ENCODE measurements at places on chromosomes 2 and 18.

DNA sequence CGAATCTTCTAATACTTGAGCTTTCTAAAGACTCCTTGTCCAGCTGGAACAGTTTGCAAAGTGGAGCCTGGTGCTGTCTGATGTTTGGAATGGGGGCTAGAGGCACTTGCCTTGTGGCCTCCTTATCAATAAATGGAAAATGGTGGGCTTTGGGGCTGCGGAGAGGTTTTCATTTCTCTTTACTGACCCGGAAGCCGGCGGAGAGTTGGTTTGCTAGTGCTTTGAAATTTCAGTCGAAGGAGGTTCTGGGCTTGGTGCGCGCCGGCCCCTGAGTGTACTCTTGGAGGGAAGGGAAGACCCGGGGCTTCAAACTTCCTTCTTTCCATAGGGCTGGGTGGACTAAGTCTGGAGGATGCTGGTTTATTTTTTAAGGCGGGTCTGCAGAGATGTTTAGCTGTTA is 714 bp downstream of the RPIA start:
- DNase-seq = no peak

- DNase-seq = no peak
Measured at GRCh38 chr18:23861805-23862470, 152.6 kb upstream of the TTC39C start.

GRCh38 chr2:205685314-205686055 is 3.2 kb downstream of the NRP2 start:
- DNase-seq = no peak

GRCh38 chr2:20400306-20400705 is 46.6 kb upstream of the RHOB start:
- no peak for DNase-seq

- DNase-seq = no peak
Measured at GRCh38 chr2:80092474-80092873, 212.1 kb downstream of the LRRTM1 start.

DNA sequence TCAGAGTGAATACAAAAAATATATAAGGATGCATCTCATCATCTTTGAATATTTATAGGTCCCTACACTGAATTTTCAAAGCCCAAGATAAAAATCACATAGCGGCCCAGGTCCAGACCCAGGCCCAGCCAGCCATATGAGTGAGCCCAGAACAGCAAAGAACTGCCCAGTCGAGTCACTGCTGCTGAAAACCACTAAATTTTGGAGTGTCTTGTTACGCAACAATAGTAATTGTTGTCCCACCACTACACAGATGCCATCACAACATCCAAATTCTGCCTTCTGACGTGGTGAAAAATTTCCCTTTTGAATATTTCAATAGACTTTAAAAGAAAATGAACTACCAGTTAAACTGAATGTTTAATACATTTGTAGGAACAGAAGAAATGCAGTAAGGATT is 5.7 kb downstream of the C18orf32 start:
- DNase-seq = no peak

DNA sequence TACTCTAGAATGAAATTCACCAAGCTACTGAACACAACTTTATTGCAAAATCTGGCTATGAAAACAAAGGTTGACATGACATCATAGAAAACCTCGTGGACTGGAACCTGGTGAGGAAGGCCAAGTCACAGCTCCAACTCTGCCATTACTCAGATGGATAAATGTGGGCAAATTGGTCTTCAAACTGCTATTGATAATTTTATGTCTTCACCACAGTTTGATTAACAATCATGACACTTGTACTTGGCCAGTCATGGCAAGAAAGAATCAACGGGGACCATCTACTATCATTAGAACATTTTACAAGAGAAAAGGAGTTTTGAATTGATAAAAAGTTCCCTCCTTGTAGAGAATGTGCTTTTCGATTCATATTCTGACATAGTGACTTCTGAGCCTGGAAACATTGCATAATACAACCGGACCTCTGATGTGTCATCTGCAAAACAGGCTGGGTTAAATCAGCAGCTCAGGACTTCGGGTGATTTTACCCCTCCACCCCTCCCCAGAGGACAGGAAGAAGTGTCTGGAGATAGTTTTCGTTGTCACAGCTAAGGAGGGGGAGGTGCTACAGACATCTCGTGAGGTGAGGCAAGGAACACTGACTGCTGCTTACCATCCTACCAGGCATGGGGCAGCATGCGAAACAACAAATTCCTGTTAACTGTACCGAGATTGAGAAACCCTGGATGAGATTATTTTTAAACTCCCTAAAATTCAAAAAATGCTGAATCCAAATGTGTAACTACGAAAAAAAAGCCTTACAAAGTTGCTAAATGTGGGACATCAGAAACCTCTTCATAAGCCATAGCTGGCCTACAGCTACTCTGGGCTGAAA is 8.4 kb downstream of the L3MBTL4 start:
- DNase-seq = peak; percentile 77

DNA sequence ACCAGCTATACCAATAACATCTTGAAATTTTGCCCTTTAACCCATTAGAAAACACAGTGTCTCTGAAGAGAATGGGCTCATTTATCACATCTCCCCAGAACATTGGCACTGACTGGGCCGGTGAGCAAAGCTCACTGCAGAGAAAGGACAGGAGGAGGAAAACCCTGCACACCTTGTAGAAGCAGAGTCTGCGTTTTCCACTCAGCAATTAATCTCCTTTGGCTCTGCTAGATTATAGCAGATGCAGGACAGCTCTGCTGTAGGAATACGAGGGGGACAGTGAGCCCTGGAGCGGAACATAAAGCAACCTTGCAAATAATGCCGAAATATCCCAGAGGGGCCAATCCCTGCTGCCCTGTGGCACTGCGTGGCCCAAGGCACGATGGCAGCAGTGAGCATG is 113.9 kb downstream of the TSN start:
- DNase-seq = no peak

GRCh38 chr18:28167835-28168349 is 9.0 kb downstream of the CDH2 start:
- DNase-seq = no peak

DNA sequence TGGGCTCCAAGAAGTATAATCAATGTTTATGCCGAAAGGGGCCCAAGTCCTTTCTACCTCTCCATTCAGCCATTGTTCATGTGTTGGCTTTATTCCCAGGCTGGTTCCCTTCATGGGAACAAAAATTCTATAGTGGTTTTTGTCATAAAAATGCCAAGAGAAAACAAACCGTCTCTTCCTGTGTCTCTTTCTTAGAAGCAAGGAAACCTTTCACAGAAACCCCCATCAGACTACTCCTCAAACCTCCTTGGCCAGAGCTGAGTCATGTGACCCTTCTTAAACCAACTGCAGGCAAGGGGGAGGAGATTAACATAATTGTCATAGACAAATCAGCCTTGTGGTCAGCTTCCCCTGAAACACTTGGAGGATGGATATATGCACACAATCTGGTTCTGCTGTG is 75.1 kb upstream of the TANK start:
- no peak for DNase-seq

DNA sequence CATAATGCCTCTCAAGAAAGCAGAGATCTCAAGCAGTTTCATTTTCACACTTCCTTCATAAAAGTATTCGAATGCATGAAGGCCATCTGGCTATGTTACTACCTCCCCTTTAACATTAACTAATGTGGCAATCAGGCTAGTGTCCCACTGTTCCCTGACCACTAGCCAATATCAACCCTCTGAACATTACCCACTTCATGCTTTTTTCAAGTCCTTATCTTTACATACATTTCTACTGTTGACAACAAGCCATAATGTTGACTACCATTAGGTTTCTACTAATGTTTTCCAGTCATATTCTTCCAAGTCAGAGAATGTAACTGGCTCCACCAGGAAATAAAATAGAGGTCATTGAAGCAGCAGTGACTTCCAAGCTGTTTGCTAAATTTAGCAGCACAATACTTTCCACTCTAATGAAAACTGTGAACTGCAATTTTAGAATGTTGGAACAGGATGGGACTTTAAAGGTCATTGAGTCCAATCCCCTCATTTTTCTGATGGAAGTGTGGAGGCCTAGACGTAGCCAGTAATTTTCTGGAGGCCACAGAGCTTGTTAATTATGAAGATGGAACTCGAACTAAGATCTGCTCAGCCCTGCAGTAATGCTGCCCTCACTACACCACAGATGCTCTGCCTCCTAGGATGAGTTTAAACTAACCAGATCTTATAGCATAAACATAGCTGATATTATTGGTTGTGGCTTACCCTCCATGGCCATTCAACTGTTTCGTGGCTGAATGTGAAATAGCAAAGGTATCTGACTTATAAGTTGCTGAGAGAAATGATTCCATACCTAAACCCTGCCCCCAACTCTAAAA is 630 bp upstream of the PPP1R1C start:
- DNase-seq = no peak

GRCh38 chr2:85310330-85310729 is 17.5 kb downstream of the TGOLN2 start:
- no peak for DNase-seq

DNA sequence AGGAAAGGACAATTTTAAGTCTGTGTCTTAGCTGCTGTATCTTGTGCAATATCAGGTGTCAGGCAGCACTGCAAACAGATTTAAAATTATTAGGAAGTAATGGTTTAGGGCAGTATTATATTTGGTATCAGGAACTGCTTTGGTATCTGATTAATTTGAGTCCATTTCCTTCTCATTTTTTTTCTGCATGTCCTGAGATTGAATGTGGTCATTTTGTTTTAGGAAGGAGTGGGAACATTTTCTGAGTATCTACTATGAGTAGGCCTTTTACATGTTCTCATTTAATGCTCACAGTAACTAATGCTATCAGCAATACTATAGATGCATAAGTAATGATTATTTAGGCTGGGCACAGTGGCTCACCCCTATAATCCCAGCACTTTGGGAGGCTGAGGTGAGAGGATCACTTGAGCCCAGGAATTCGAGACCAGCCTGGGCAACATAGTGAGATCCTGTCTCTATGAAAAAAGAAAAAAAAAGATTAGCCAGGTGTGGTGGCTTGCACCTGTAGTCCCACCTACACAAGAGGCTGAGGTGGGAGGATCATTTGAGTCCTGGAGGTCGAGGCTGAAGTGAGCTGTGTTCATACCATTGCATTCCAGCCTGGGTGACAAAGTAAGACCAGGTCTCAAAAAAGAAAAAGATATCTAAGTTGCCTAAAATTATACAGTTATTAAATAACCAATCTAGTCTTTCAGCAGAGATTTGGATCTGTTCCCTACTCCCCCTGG is 4.7 kb downstream of the FMNL2 start:
- no peak for DNase-seq

DNA sequence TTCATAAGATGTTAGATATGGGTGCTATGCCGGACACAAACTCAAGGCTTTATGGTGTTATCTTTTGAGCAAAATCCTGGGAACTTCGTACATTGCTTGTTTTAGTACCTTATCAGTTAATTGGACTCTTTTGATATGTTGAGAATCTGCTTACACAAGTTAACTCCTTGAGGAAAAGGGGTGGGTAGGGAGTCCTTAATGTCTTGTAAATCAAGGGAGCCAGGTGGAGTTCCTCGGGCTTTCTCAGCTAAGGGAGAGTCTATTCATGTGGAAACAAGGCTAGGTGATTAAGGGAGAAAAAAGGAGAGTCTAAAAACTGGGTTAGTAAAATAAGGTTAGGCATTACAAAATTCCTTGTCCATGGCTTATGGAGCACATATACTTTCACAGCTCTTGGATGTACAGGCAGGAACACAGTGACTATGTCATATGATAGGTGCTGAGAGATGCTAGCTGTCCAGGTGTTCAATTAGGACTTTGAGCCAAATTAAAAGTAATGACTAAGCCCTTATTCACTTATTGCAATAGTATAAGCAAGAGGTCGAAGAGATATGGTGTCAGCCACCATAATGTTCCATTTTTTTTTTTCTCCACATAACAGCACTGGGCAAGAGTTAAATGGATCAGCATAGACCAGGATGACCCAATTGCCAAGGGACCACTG is 59.5 kb upstream of the DYNAP start:
- no peak for DNase-seq

- no peak for DNase-seq
Measured at GRCh38 chr2:238290715-238291549, 2.5 kb upstream of the PER2 start.

- DNase-seq = no peak
Measured at GRCh38 chr2:236019434-236019833, 148.8 kb downstream of the GBX2 start.

- DNase-seq = no peak
Measured at GRCh38 chr2:65613968-65614555, 181.7 kb upstream of the SPRED2 start.

DNA sequence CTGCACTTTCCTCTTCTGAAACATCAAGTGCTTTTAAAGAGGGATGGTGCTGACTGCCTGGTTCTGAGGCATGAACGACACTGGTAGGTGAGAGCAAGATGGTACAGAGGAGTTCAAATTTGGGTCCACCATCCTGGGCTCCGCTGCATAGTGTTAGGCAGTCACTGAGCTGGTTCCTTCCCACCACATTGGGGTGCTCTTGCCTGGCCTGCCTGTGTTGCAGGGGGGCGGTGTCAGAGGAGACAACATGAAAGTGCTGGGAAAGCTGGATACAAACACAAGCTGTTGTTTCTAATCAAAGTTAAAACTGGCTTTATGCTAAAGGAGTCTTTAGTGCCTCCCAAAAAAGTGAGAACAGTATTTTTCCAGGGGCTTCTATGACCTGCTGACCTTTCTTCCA is 258.1 kb downstream of the GBX2 start:
- no peak for DNase-seq

- peak; percentile 37 for DNase-seq
Measured at GRCh38 chr2:71347517-71347916, 15.9 kb downstream of the ZNF638 start.

DNA sequence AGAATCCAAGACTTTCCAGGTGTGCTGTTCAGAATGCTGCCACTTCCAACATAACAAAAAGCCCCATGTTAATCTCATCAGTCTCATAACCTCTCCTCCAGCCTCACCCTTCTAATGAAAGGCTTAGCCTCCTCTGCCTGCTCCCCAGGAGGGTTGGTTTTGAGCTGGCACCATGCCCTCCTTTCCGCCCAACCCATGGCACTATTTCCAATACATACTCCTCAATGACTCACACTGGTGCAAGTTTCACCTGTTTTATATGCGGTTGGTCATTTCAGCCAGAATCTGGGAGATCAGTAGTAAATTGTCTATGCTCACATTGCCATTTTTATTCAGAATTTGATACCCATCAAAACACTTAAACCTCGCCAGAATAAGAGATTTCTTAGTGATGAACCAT is 157.6 kb upstream of the NRP2 start:
- DNase-seq = no peak

- DNase-seq = no peak
Measured at GRCh38 chr2:111663471-111664274, 220.3 kb downstream of the ANAPC1 start.

Data from AML-193 (cell line).